Activated CD4-positive, alpha-beta T cell treated with anti-CD3 and anti-CD28 coated beads, Interleukin-2, amount 10 ng/mL, durations not matched to agents 7 days and 5 days (primary cell): ENCODE measurements at places on chromosomes 12 and 14. TPM values are rescaled to one million over a fixed set of nuclear protein-coding genes. Genes with fewer than 3 reads are reported as not detected.
A peak's percentile ranks its signal among the peaks of the same experiment; 100 is the strongest.

The RIN3 gene
- 56.8 TPM for total RNA-seq

DNA sequence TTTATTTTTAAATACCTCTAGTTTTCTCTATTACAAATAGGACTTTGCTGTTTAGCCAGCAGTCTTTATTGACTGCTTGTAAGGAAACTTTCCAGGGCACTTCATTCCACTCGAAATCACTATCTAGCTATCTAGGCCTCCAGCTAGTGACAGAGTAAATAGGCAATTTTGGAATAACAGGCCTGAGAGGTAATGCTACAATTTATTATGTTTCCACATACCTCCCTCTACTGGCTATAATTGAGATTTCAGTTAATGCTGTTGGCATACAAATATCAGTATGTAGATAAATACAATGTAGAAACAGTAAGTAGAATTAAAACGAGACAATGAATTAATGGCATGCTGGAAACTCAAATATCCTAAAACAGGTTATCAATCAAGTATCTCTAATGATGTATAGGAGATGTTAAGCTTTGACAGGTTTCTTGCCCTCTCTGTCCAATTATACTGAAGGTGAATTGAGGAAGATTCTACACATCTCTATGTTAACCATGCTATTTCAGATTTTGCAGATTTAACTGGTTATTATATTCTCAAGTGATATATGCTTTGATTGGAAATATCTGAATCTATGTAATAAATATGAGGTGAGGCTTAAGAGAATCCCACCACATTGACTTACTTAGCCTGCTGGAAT is 7.2 kb downstream of the DTD2 start:
- peaks cover 18% of the 10 kb centered on the region for H3K36me3 ChIP-seq
- H3K27ac ChIP-seq: no peak overlapping the region
- no peak for DNase-seq
- H3K27me3 ChIP-seq: no peaks in the 10 kb centered on the region

GRCh38 chr12:124696693-124697476 is 129.5 kb upstream of the NCOR2 start:
- H3K4me1 ChIP-seq: peaks cover 17% of the 10 kb centered on the region
- DNase-seq: no peak
- H3K36me3 ChIP-seq: no peaks in the 10 kb centered on the region
- H3K27me3 ChIP-seq: peaks cover 11% of the 10 kb centered on the region
- no peak overlapping the region for H3K27ac ChIP-seq

The TMPRSS12 gene
- not detected for total RNA-seq

- DNase-seq: no peak
- H3K4me3 ChIP-seq: no peak overlapping the region
Measured at GRCh38 chr14:104087505-104087904, 2.0 kb downstream of the ASPG start.

The CIDEB gene
- 28.7 TPM for total RNA-seq

The ARG2 gene
- total RNA-seq: 1.0 TPM

DNA sequence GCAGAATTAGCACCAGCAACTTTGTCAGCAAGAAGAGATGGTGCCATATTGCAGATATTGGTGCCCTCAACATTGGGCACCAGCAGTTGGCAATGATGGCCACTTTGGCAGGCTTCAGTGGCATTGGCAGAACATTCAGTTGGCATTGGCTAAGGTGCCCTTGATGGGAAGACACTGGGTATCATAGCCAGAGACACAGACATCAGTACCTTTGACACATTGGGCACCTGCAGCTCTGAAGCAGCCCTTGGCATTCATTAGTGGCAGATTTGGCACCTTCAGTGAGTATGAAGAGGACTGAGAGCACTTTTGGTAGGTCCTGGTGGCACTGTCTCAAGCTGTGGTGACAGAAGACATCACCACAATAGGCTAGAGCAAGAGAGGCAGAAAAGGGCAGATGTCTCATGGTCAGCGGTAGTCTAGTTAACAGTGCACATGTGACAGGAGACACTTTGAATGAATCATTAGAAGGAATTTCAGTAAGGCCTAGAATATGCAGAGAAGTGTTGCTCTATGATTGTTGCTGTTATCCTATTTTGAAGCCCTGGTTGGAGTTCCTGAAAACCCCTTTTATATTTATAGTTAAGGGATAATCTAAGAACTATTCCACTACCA is 422.2 kb downstream of the APAF1 start:
- H3K27me3 ChIP-seq: no peaks in the 10 kb centered on the region
- H3K36me3 ChIP-seq: no peaks in the 10 kb centered on the region
- no peaks in the 10 kb centered on the region for H3K4me1 ChIP-seq
- no peak for DNase-seq

DNA sequence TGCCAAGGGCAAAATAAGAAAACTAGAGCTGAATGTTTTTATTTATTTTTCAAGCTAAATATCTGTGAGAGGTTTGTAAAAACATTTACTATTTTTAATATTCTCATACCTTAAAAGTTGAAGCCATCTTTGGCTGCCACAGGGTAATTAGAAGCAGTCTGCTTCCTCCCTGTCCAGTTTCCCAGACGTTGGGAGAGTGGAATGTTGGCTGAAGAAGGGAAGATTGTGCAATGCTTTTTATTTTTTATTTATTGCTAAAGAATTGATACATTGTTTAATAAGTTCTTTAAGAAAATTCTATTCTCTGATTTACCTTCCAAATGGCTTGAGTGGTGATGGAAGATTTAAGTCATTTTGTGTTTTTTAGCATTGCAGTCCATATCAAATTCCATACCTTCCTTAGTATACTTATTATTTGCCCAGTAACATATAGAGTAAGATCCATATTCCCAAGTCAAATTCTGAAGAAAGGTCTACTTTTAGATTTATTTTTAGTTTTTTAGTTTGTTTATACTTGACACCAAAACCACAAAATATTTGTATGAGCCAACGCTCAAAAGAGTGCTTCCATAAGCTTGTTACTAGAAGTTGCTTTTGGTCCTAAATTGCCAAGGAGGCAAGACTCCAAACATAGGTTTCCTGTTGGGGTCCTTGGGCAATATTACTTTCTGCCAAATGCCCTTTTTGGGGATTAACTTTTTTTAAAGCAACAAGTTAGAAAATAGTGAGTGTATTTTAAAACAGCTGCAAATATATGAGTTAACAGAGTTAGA is 124.0 kb upstream of the CPM start:
- H3K27me3 ChIP-seq: no peaks in the 10 kb centered on the region
- no peak for DNase-seq
- no peaks in the 10 kb centered on the region for H3K36me3 ChIP-seq
- no peak overlapping the region for H3K27ac ChIP-seq
- peaks cover 21% of the 10 kb centered on the region for H3K4me1 ChIP-seq

The GPRC5D gene
- total RNA-seq: 0.67 TPM

DNA sequence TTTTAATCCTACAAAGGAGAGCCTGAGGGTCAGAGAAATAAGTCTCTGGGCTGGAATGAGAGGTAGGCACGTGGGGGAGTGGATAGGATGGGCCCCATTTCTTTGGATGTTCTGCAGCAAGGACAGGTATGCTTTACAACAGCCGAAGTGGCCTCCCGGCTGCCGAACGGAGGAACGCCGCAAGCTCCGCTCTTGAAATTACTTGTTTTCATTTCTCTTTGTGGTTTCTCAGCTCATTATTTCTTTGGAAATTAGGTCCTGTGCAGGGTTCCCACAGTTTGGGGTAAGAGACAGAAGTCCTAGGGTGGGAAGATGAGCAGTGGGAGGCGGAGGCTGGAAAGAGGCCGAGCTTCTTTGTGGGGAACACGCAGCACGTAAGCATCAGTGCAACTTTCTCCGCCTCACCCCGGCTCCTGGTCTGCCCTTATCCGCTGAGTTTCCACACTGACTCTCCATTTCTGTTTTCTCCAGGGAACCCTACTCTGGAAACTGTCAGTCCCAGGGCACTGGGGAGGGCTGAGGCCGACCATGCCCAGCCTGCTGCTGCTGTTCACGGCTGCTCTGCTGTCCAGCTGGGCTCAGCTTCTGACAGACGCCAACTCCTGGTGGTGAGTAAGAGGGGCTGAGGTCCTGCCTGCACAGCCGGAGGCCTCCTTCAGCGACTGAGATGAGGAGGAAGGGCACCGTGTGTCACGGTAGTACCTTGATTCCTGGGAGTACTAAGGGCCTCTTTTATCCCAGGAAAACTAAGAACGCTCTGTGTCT is 2.0 kb downstream of the WNT5B start:
- peaks cover 18% of the 10 kb centered on the region for H3K4me1 ChIP-seq
- H3K4me3 ChIP-seq: peak overlapping the region; percentile 4

The RFX4 gene
- not detected for total RNA-seq

- no peak for DNase-seq
- H3K4me1 ChIP-seq: peaks cover 3% of the 10 kb centered on the region
- no peak overlapping the region for H3K4me3 ChIP-seq
Measured at GRCh38 chr14:53062856-53063255, 90.3 kb downstream of the DDHD1 start.

GRCh38 chr12:7915661-7916403 is 20.2 kb downstream of the SLC2A3 start:
- H3K4me3 ChIP-seq: no peak overlapping the region
- no peak for DNase-seq
- no peaks in the 10 kb centered on the region for H3K27me3 ChIP-seq
- no peak overlapping the region for H3K27ac ChIP-seq

The TAMALIN gene
- total RNA-seq: 6.9 TPM

GRCh38 chr12:115411121-115411520 is 727.1 kb upstream of the TBX3 start:
- H3K36me3 ChIP-seq: no peaks in the 10 kb centered on the region
- H3K4me1 ChIP-seq: no peaks in the 10 kb centered on the region
- no peak for DNase-seq
- H3K4me3 ChIP-seq: no peak overlapping the region
- H3K27ac ChIP-seq: no peak overlapping the region

- H3K4me3 ChIP-seq: no peak overlapping the region
- H3K36me3 ChIP-seq: peaks cover 8% of the 10 kb centered on the region
- DNase-seq: no peak
- H3K4me1 ChIP-seq: no peaks in the 10 kb centered on the region
Measured at GRCh38 chr12:30746190-30746589, 8.6 kb downstream of the CAPRIN2 start.

DNA sequence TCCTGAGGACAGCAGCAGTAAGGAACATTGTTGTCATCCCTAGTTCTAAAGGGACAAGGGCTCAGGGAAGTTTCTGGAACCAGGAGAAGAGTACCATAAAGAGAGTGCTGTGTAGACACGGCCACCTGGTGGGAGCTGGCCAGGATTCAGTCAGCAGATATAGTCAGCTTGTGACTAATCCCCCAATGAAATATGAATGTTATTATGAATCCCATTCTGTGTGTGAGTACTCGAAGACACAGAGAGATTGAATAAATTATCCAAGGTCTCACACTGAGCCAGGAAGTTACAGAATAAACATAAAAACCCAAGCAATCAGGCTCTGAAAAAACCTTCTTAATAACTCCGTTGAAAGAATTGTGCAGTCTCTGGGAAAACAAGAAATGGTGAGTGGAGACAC is 1359.5 kb downstream of the AACS start:
- H3K27ac ChIP-seq: peak overlapping the region; percentile 14
- no peaks in the 10 kb centered on the region for H3K27me3 ChIP-seq
- DNase-seq: no peak
- no peak overlapping the region for H3K4me3 ChIP-seq

The NANOG gene
- not detected for total RNA-seq

- no peak for DNase-seq
- no peaks in the 10 kb centered on the region for H3K27me3 ChIP-seq
- H3K27ac ChIP-seq: no peak overlapping the region
- H3K4me1 ChIP-seq: no peaks in the 10 kb centered on the region
Measured at GRCh38 chr14:87045246-87045645, 947.7 kb downstream of the GALC start.

GRCh38 chr14:56608689-56609088 is 29.1 kb downstream of the TMEM260 start:
- no peak for DNase-seq
- no peaks in the 10 kb centered on the region for H3K27me3 ChIP-seq
- no peak overlapping the region for H3K27ac ChIP-seq
- no peaks in the 10 kb centered on the region for H3K4me1 ChIP-seq
- H3K36me3 ChIP-seq: peaks cover 31% of the 10 kb centered on the region

GRCh38 chr14:99946652-99947489 is 118.4 kb upstream of the EVL start:
- no peak overlapping the region for H3K4me3 ChIP-seq
- H3K27ac ChIP-seq: no peak overlapping the region
- peak; percentile 54 for DNase-seq
- H3K4me1 ChIP-seq: peaks cover 5% of the 10 kb centered on the region
- H3K27me3 ChIP-seq: peaks cover 7% of the 10 kb centered on the region
- H3K36me3 ChIP-seq: no peaks in the 10 kb centered on the region

GRCh38 chr12:111430433-111431353 is 25.0 kb downstream of the SH2B3 start:
- peaks cover 95% of the 10 kb centered on the region for H3K4me1 ChIP-seq
- peak overlapping the region; percentile 90 for H3K27ac ChIP-seq
- H3K27me3 ChIP-seq: no peaks in the 10 kb centered on the region

GRCh38 chr12:25458047-25458552 is 95.0 kb downstream of the LMNTD1 start:
- H3K27ac ChIP-seq: no peak overlapping the region
- DNase-seq: no peak
- H3K36me3 ChIP-seq: no peaks in the 10 kb centered on the region
- no peak overlapping the region for H3K4me3 ChIP-seq
- peaks cover 6% of the 10 kb centered on the region for H3K27me3 ChIP-seq

DNA sequence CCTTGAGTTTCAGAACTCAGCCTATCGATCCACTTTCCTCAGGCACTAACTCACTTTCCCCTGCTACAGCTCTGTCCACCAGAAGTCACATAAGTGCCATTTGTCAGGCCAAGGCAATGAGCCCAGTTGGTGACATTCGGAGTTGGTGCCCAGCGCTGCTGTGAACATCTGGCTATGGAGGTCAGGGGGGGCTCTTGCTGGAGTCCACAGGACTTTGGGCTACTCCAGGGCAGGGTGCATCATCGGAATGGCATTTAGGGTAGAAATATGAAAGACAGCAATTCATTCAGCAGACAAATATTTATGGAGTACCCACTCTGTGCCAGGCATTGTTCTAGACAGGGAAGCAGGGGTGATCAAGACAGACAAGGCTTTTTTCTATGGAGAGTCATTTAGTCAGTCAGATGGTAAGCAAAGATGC is 1.5 kb upstream of the PPP1CC start:
- H3K27ac ChIP-seq: no peak overlapping the region
- peaks cover 23% of the 10 kb centered on the region for H3K36me3 ChIP-seq
- peaks cover 32% of the 10 kb centered on the region for H3K4me1 ChIP-seq
- H3K4me3 ChIP-seq: peak overlapping the region; percentile 100
- H3K27me3 ChIP-seq: peaks cover 2% of the 10 kb centered on the region
- no peak for DNase-seq

DNA sequence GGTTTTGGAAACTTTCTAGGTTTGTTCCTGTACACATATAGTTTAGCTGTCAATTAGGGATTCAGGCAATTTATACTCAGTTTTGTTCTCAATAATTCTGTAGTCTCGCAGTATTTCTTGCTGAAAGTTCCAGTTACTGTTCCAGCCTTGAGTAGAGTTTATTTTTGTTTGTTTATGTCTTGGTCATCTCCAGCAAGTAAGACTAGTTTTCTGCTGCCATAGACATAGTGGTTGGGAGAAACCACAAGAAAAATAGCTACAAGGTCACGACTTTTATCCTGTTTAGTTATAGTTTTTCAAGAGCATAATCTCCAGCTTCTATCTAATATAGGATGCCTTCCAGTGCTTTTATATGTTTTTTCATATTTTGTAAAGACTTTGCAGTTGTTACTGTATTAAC is 99.6 kb upstream of the FOXG1 start:
- no peak for DNase-seq
- no peaks in the 10 kb centered on the region for H3K36me3 ChIP-seq
- no peaks in the 10 kb centered on the region for H3K4me1 ChIP-seq
- H3K4me3 ChIP-seq: no peak overlapping the region
- H3K27ac ChIP-seq: no peak overlapping the region
- no peaks in the 10 kb centered on the region for H3K27me3 ChIP-seq

The WNT5B gene
- 0.15 TPM for total RNA-seq

The ERBB3 gene
- 1.5 TPM for total RNA-seq
